Left lung (tissue), 14 donors: ENCODE measurements at places on chromosomes 7 and 10. TPM values are rescaled to one million over a fixed set of nuclear protein-coding genes. Genes with fewer than 3 reads are reported as not detected.

DNA sequence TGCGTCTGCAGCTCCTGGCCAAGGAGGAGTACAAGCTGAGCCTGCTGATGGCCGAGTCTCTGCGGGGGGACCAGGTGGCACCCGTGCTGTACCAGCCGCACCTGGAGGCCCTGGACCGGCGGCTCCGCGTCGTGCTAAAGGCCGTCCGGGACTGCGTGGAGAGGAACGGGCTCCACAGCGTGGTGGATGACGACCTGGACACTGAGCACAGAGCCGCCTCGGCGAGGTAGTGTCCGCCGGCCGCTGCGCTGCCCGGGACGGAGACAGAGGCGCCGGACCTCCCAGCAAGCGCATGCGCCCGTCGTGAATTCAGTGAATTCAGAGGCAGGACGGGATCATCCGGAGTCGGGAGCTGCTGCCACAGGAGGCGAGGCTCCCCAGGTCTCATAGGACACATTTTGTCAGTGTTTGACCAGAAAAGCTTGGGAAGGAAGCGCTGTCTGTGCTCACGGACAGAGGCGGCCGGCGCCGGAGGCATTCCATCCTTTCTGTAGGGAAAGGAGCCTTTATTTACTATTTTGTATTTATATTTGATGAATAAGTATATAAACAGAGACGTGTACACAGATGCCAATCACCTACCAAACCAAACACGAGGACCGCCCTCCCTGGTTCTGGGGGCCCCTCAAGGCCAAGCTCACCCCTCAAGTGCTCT is 30.1 kb upstream of the FOXL3 start:
- DNase-seq = peak; percentile 24

DNA sequence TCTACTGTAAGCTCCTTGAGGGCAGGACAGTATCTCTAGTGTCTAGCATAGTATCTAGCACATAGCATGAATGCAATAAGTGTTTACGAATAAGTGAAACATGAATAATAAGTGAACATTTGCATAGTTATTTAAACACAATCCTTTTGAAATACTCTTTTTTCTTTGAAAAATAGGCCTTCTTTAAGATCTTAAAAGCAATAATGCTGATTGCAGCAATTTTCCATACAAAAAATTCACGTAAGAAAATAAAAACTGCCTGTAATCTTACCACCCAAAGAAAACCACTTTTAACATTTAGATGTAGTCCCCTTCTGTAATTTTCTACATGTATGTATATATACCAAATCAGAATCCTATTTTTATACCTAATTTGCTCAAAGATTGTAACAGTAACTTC is 162.5 kb upstream of the HPS1 start:
- DNase-seq = no peak

GRCh38 chr10:79313911-79314439 is 33.3 kb upstream of the PPIF start:
- DNase-seq = no peak

DNA sequence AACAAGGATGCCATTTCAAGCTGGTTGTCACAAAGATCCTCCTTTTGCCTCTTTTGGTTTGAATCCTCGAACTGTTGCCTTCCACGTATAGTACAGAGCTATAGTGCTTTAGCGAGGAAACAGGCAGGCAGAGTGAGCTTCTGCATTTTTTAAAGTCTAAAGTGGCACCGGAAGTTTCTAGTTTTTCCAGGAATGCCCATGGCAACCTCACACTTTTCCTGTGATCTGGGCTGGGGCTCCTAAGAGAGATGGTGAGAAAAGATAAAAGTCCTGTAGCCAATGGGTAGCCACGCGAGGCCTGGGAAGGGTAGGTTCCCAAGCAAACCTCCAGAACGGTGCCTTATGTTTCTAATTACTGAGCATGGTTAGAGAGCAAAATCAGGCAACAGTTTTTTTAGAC is 76.7 kb downstream of the CALD1 start:
- no peak for DNase-seq

DNA sequence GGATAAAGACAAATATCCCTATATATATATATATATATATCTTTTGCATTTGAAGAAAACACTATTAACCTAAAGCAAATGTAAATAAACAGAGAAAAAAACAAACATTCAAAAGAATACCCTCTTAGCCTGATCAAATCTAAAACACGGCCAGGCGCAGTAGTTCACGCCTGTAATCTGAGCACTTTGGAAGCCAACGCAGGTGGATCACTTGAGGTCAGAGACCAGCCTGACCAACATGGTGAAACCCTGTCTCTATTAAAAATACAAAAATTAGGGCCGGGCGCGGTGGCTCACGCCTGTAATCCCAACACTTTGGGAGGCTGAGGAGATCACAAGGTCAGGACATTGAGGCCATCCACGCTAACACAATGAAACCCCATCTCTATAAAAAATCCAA is 9.2 kb downstream of the ANXA7 start:
- DNase-seq = no peak

DNA sequence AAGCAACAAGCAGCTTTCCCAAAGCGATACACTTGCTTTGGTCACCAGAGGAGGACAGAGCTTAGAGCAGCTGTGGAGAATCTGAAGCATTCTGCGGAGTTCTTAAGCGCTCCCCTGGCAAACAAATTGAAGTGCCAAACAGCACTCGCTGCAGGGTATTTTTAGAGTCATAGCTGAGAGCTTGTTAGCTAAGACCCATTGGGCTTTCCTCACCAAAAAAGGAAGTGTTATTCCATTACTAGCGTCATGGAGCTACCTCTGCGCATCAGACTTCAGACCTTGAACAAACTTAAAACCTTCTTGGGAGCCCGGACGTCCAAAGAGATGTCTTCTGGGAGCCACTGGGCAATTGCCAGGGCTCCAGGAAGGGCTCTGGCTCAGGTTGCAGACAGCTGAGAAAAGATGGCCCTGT is 23.2 kb upstream of the BMPR1A start:
- no peak for DNase-seq

DNA sequence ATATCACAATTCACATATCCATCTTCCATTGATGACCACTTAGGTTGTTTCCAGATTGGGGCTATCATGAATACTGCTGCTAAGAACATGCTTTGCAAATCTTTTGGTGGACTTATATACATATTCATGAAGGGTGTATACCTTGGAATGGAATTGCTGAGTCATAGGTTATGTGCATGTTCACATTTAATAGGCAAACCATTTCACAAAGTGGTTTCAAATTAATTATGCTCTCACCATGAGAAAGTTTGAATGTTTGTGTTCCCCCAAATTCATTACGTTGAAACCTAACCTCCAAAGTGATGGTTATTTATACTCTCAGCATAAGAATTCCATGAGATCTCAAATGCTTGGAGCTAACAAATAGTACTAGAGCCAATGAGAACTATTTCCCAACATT is 86.4 kb downstream of the VPS41 start:
- no peak for DNase-seq

DNA sequence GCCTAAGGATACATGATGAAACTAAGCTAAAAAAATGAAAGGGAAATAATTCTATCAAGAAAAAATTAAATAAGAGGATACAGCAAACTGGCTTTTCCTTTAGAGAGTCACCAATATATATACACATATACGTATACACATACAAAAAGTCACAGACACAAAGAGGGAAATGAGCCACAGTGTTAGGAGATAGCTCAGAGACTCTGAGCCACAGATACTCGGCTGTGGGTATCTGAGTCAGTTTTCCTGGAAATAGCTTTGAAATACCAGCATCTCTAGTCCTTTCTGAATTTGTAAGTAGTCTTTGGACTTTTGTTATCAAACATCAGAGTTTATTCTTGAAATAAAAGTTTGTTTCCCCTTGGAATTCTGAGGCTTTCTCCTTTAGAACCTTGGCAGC is 111.8 kb downstream of the TBXAS1 start:
- DNase-seq = no peak

DNA sequence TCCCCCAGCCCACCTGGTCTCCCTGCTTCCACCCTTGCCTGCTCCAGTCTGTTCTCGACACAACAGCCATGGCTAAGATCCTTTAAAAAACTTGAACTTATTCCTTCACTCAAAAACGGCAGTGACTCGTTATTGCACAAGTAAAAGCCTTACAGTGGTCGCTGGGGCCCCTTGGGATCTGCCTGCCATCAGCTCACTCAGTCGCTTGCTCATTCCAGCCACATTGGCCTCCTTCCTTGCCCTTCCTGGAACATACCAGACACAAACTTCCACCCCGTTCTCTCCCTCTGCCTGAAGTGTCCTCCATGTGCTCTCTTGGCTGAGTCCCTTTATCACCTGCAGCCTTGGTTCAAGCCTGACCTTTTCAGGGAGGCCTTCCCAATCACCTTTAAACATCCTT is 4.7 kb downstream of the CCNY start:
- no peak for DNase-seq

- peak; percentile 51 for DNase-seq
Measured at GRCh38 chr7:44322631-44323363, 2.6 kb downstream of the CAMK2B start.

DNA sequence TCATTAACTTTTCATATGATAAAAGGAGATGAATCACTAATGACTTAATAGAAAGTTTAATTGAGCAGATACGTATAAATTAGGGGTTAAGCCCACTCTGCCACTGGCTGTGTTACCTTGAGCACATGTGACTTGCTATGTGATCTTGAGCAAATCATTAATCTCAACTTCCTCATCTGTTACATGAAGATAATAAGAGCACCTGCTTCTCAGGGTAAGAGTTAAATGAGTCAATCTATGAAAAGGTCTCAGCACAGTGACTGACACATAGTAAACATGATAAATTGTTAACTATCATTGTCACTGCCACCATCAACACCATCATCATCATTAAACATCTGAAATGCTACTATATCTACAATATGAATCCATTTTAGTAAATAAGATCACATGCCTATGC is 110.8 kb downstream of the TPK1 start:
- no peak for DNase-seq

CALHM1 gene
- 0.12 TPM for polyA plus RNA-seq

ASB10 gene
- not detected for polyA plus RNA-seq

BTBD16 gene
- polyA plus RNA-seq = not detected

RSPH10B2 gene
- 4.4 TPM for polyA plus RNA-seq

CFTR gene
- polyA plus RNA-seq = 40.6 TPM

SLC16A9 gene
- 41.0 TPM for polyA plus RNA-seq
